ENCODE measurements at places on chromosomes 4 and X.

DNA sequence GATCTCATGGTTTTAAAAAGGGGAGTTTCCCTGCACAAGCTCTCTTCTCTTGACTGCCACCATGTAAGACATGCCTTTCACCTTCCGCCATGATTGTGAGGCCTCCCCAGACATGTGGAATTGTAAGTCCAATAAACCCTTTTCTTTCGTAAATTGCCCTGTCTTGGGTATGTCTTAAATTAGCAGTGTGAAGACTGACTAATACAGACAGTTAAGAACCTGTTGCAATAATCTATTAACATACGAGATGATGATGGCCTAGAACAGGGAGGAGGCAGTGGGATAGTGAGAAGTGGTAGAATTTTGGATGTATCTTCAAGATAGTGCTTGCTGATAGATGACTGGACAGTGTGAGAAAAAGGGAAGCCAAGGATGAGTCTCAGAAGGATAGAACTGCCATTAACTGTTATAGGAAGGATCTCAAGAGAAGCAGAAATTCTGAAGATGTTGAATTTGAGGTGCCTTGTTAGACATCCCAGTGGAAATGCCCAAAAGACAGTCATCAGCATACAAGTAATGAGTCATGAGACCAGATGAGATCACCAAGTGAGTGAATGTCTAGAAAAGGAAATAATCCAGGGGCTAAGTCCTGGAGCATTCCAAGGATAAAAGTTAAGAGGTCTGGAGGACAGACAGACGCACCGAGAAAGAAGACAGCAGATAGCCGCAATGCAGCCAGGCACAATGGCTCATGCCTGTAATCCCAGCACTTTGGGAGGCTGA is 38.8 kb upstream of the UGDH start:
- DNase-seq: peak; percentile 35

- no peak for DNase-seq
Observed at GRCh38 chrX:136456133-136456532, 31.6 kb upstream of the BRS3 start.

DNA sequence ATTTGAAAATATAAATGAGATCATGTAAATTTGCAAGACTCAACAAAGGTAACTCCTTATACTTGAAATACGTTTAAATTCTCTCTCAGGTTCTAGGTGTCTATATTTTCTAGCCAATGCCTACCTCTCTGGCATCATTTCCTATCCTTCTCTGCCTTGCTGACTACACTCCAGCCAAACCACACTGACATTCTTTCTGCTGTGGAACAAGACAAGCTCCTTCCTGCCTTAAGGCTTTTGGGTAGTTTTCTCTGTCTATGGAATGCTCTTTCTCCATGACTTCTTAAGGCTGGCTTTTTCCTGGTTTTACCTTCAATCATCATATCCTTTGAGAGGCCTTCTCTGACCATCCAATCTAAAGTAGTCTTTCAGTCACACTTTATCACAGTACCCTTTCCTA is 201.0 kb downstream of the SPRY1 start:
- no peak for DNase-seq

DNA sequence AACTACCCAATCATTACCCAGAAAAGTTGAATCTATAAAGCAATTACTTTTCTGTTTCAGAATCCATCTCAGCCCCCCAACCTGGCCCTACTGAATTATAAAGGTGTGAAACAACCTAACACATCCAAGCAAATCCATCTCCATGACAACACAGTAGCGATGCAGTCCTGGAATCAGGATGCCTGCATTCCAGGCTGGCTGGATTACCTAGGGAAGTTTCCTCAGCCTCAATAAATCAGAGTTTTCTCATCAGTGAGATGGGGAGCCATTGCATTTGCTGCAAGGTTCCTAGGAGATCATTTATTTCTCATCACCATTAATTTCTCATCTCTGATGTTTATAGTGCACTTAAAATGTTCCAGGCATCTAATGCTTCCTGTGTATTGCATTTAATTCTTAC is 46.0 kb downstream of the LNX1 start:
- DNase-seq: no peak

DNA sequence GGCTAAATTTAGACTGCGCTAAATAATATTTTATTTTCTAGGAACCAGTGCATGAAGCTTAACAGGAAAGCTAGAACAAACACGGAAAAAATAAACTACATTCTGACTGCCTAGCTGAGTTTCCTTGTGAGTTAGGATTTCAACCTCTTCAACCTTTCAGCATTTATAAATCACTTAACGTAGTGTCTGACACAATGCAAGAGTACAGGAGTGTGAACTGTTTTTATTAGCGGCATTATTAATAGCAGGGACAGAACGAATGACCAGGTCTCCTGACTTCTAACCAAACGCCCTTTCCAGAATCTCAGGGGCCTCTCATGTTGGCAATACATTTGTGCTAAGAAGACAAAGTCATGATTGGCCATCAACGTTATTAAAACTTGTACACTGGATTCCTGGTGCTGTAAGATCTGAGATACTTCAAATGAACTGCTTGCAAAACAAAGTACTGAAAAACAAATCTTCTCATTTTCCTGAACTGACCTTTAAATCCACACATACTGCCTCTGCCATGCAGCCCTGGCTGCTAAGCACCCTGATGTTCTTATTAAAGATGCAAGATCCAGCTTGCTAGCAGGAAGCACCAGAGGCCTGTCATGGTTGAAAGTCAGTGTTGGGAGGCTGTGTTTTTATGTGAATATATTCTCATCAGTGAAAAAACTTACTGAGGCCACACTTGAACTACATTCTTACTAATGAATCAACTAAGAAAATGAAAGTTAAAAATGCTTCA is 380.4 kb upstream of the CPEB2 start:
- DNase-seq: no peak

DNA sequence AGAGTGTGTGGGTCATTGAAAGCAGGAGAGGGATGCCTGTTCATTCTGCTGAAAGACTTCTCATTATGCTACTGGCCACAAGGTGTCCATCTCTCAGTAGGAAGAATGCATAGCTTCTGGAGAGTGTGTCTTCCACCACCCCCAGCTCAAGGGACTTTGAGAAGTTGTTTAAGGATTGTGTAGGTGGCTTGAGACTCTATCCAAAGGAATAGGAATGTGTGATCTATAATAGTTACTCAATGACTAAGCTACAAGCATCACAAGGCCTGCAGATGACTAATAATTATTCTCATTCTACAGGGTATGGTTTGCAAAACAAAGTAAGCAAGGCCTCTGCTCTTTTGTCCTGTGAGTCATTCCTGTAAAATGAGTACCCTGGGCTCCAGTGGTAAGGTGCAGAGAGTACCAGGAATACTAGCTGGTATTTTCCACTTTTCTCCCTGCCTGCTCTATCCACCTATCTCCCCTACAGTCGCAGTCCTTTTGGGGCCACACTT is 279.8 kb upstream of the BOD1L1 start:
- DNase-seq: no peak

DNA sequence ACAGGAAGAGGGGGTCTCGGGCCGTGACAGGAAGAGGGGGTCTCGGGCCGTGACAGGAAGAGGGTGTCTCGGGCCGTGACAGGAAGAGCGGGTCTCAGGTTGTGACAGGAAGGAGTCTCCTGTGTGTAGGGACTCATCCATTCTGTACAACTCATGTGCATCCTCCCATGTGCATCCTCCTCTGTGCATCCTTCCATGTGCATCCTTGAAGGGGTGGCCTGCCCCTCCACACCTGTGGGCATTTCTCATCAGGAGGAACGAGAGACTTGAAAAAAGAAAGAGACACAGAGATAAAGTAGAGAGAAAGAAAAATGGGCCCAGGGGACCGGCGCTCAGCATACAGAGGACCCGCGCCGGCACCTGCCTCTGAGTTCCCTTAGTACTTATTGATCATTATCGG is 30.2 kb upstream of the PLCXD1 start:
- no peak for DNase-seq

GRCh38 chr4:145480257-145480656 is 1.4 kb upstream of the SMAD1 start:
- no peak for DNase-seq

DNA sequence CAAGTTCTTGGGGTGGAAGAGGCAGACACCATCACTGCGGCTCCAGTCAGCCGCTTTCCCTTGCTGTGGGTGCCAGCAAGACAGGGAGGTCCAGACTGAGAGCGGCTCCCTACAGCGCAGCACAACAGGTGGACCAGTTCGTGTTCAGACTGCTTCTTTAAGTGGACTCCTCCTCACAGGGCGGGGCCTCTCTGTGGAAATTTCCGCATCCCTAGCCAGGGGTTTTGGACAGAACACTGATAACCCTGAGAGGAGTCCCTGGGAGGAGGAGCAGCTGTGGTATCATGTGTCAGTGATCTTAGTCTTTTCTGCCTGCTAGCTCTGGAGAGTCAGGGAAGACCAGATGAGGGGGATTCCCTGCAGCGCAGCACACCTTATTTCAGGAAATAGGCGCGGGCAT is 48.5 kb downstream of the MAGEC2 start:
- peak; percentile 88 for DNase-seq

DNA sequence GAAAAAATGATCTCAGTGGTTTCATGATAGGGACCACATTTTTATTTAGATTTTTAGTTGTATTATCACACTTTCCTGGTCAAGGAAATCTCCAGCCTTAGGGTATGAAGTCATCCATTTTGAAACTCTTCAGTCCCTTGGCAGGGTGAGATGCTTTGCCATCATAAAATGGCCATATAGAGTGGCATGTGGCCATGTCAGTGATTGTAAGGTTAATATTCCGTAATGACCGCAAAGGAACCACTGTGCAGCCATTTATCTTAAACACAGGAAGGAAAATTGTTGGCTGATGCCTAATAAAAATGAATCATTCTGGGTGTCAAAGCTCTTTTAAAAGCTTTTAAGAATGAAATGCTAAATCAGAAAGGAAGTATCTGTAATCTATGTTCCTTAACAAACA is 35.6 kb downstream of the COMMD8 start:
- DNase-seq: no peak

All from ELF-1 (cell line).